ENCODE measurements at places on chromosomes 1 and 21. TPM values are rescaled to one million over a fixed set of nuclear protein-coding genes. Genes with fewer than 3 reads are reported as not detected.

DNA sequence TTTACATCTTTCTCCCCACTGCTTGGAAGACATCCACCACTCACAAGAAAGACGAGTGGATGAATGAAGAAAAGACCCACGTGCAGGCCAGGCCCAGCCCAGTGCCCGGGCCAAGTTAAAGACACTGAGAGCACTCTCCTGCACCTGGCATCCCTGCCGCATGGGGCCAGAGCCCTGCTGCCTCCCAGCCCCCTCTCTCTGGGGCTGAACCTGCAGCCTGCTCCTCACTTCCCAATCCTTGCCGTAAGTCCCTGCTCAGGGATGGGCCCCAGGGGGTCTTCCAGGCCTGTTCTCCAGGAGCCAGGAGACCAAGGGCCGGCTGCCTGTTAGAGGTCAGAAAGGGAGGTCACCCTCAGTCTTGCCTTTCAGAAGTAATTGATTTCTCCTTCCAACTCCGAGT lies 168.5 kb upstream of the ZC3H12A start:
- peaks cover 1% of the 10 kb centered on the region for H3K4me1 ChIP-seq
- no peak overlapping the region for H3K27ac ChIP-seq
- no peak overlapping the region for H3K4me3 ChIP-seq
- DNase-seq: no peak
- peaks cover 4% of the 10 kb centered on the region for H3K27me3 ChIP-seq
- H3K36me3 ChIP-seq: no peaks in the 10 kb centered on the region

DNA sequence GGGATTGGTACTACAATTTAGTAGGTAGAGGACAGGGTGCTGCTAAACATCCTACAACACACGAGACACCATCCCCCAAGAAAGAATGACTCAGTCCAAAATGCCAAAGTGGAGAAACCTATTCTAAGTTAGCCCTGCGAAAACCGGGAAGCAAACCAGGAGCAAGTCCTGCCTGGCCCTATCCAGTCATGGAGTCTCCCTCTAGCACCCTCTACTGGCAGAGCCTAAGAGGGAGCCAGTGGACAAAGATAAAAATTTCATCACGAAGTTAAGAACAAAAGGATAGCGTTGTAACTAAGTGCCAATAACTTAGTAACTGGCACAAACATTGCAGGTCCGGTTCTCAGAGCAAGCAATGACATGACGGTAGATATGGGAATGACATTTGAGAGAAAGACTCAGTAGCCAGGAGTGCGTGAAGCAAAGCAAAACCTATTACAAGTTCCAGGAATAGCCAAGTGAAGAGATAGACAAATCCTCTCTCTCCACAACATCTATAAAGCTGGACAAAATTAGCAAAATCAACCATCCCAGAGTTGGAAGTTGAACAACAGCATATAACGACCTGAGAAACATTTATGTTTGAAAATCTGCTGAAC lies 383.5 kb downstream of the OMA1 start:
- H3K4me3 ChIP-seq: no peak overlapping the region
- DNase-seq: no peak
- H3K36me3 ChIP-seq: no peaks in the 10 kb centered on the region

CBR3 gene
- total RNA-seq: 18.6 TPM

CLCA2 gene
- total RNA-seq: not detected

MYOM3 gene
- not detected for total RNA-seq

TMPRSS3 gene
- total RNA-seq: 22.3 TPM
